ENCODE measurements at places on chromosomes 11 and 22. TPM values are rescaled to one million over a fixed set of nuclear protein-coding genes. Genes with fewer than 3 reads are reported as not detected.
A peak's percentile ranks its signal among the peaks of the same experiment; 100 is the strongest.

DNA sequence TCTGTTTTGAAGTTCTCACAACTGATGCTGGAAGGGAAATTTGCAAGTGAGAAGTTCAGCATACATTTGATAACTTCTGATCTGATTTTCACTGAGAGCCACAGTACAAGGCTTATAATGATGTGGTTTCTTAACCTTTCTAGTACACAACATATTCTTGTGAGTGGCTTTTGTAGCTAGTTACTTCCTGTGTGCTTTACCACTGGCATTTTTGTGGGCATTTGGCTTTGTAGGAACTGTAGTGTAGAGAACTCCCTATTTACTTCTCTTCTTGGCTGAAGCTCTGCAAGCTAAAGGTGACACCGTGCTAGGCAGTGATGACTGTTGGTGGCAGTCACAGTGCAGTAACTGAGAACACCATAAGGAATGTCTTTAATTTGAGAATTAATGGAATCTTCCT is 14.9 kb downstream of the USP47 start:
- no peak for DNase-seq

GRCh38 chr11:122782222-122782621 is 56.1 kb upstream of the CRTAM start:
- DNase-seq, result no peak

DNA sequence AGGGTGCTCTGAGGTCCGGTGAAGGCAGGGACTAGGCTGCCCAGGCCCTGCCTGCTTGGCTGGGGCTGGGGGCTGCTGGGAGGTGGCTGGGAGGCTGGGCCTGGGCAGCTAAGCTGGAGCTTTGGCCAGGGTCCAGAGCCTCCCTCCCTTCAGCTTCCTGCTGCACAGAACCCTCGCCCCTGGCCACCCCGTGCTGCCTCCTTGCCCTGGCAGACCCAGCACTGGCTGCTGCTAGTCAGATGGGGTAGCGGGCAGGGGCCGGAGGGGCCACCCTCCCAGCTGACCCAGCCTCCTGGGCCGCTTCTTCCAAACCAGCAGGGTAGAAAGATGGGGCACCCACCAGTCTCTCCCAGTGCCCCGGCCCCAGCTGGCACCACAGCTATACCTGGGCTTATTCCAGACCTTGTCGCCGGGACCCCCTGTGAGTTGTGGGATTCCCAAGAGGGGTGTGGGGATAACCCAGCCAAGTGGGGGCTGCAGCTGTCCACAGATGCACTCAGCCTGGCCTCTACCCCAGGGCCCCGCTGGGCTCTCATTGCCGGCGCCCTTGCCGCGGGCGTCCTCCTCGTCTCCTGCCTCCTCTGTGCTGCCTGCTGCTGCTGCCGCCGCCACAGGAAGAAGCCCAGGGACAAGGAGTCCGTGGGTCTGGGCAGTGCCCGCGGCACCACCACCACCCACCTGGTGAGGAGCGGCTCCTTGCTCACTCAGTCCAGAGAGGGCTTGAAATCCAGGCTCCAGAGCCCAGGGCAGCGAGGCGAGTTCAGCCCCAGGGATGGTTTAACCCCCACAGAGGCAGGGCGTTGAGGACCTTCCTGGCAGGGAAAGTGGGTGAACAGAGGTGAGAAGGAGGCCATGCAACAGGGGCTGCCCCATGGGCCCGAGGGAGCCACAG is at the start of gene SYT8:
Gene SYT8 (plus strand): TSS at position 212 of the 892 bp plus-strand sequence. CDS start 116 bp downstream, at position 328.
- no peak for DNase-seq

DNA sequence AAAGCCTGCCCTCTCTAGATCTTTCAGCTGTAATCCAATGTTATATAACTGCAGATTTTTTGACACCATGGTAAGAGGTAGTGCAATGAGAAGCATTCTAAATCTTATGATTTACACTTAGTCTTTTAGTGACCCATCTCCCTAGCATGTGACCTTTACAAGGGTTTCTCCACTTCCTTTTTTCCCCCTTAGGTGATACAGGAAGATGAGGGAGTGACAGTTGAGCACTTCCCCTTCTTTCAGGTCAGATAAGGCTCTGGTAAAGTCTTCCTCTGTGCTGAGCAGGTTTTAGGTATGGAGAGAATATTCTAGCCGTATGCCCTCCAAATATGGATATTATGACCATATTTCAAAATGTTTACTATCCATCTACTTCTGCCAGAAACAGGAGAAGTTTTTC is 753.6 kb downstream of the JRKL start:
- DNase-seq, result no peak

DNA sequence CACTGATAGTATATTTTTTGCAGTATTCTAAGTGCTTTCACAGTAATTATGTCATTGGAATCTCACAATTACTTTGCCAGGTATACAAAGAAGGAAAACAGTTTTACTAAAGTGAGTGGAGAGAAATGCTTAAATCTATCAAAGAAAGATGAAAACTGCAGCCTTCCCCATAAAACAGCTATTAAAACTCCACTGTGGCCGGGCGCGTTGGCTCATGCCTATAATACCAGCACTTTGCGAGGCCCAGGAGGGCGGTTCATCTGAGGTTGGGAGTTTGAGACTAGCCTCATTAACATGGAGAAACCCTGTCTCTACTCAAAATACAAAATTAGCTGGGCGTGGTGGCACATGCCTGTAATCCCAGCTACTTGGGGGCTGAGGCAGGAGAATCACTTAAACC is 19.1 kb downstream of the OR51E1 start:
- no peak for DNase-seq

CECR2 gene
- total RNA-seq, result 110 TPM

OR2AT4 gene
- total RNA-seq, result not detected

HBB gene
- total RNA-seq, result not detected

CHRNA10 gene
- total RNA-seq, result 0.73 TPM

GRCh38 chr22:44906999-44907644 is 102.7 kb downstream of the PHF21B start:
- no peak for DNase-seq

PLEKHA7 gene
- total RNA-seq, result 15.3 TPM

GRCh38 chr22:29385151-29385704 is 3.1 kb downstream of the AP1B1 start:
- DNase-seq, result no peak

GRCh38 chr11:57214494-57214893 is 22.6 kb downstream of the APLNR start:
- DNase-seq, result no peak

- no peak for DNase-seq
These were observed 91.5 kb upstream of the PRDM11 start for GRCh38 chr11:45054956-45055355.

- DNase-seq, result no peak
These were observed 849.1 kb upstream of the API5 start for GRCh38 chr11:42462558-42463310.

MUC5B gene
- total RNA-seq, result 1.6 TPM

OR8D1 gene
- not detected for total RNA-seq

OR5P2 gene
- not detected for total RNA-seq

- DNase-seq, result no peak
These were observed 54.3 kb upstream of the VSTM5 start for GRCh38 chr11:93904716-93905115.

PLAAT2 gene
- total RNA-seq, result 0.25 TPM

- no peak for DNase-seq
These were observed 55.2 kb downstream of the ST3GAL4 start for GRCh38 chr11:126410649-126411048.

GRCh38 chr11:64028398-64029115 is 7.2 kb upstream of the FLRT1 start:
- DNase-seq, result peak; percentile 87

DNA sequence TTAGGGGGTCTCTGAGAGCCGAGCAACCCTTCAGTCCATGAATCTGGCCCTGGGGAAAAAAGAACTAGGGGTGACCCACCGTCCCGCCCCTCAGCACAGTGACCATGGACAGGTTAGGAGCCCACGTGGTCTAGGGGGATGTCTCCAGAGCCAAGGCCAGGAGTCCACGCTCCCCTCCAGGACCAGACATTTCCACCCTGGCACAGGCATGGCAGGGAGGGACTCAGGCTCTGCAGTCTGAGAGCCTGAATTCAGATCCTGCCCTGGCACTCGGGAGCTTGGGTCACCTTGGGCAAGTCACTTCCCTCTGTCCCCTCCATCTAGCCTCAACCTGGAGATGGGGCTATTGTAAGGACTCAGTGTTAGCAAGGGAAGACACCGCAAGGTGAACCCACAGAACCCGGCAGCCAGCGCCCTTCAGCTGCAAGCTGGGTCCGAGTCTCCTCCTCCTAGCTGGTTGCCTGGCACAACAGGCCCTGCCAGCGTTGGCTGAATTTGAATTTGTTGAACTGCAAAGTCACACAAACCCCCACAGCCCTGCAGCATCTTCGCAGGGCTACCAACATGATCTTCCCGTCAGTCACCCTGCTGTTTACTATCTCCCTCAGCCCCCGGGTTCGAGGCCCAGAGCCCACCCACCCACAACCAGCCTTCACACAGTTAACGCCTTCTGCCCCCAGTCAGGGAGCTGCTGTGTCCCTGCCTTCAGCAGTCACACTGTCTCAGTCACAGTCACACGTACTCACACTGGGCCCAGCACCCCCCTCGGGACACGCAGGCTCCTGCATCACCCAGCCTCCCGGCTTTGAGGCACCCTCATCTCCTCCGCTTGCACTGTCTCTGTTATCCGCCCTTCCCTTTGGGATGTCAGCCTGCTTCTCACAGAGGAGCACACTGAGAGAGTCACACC is 603 bp upstream of the PDGFB start:
- no peak for DNase-seq

PIWIL4 gene
- total RNA-seq, result 0.62 TPM

CDC45 gene
- 35.0 TPM for total RNA-seq

CCDC88B gene
- 19.9 TPM for total RNA-seq

DNA sequence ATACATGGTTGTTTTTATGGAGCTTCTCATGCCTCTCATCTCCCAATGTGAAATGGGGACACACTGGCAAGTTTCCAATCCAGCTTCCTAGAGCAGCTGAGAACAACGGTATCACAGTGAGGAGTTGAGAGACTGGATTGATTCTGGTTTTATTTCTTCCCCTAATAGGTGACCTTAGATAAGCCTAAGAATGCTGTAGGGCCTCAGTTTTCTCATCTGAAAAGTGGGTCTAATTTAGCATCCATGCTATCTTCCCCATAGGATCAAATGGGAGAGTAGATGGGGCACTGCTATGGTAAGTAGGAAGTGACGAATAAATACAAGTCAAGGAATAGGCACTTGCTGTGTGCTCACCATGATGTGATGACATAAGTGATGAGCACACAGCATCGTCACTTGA is 61.1 kb upstream of the PHOX2A start:
- no peak for DNase-seq

DNA sequence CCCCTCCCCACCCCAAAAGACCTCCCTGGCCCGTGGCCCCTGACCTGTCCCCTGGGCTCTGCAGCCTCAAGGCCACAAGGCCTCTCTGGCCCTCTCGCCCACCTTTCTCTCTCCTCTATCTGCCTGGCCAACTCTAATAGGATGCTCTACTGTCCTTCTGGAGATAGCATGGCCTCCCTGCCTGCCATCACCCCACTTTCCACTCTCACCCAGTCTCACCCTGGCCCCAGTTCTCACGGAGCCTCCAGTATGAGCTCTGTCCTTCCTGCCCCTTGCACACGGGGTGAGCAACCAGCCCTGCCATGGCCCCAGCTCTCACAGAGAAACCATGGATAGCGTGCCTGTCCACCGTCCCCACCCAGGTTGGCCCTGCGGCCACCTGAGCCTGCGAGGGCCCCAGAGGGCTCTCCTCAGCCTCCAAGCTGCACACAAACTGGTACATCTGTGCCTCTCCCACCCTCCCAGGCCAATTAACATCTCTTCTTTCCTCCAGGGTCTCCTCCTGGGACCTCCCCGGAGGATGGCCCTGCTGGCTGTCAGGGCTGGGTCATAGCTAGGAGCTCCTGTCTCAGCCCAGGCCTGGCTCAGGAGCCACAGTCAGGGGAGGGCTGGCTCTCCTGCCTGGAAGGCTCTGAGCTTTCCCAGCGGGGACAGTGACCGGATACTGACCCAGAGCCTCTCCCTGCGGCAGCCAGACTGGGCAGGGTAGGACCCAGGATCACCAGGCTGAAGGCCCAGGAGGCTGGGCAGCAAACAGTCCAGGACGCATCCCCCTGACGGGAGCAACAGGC is 22.3 kb downstream of the RTN4R start:
- DNase-seq, result no peak

DPAGT1 gene
- 64.6 TPM for total RNA-seq

DNA sequence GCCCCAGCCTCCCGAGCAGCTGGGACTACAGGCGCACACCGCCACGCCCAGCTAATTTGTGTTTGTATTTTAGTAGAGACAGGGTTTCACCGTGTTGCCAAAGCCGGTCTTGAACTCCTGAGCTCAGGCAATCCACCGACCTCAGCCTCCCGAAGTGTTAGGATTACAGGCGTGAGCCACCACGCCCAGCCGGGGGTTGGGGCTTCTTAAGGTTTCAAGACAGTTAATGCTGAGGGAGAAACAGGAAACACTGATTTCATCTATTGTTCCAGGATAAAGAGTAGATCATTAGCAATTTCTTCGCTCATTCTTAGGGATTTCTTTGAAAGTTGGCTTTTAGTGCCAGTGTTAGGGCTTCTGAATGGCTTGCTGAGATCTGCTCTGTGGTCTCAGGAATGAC is 21.2 kb upstream of the CLMP start:
- peak; percentile 39 for DNase-seq

DNA sequence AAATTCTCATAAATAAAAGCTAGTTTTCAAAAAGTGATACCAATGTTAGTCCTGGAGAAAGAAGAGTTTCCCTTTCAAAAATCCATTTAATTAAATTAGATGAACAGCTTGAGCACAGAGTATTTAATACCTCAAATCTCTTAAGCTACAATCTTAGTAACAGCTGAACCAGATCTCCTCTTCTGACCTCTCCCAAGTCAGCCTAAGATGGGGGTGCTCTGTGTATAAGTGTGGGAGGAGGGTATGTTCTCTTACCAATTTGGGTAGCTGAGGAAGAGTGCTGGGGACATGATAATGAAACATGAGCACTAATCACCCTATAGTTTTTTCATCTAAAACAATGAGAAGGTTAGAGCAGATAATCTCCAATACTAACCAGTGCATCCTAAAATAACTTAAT is 9.6 kb downstream of the TPH1 start:
- no peak for DNase-seq

DNA sequence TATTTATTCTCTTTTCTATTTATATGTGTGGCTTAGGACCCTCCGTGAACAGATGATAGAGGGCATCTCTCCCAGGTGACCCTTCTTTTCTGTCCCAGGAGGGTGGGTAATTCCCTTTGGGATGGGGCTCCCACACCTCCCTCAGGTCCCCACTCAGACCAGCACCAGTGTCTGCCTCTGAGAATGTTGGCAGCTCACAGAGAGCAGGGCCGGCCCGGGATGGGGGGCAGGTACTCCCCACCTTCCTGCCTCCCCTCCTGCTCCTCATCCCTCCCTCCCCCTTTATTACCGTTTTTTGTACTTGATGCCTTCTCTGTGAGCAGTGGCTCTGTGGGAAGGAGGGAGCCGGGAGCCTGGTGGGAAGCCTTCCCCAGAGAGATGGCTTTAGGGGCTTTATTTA is 4.8 kb upstream of the HINFP start:
- DNase-seq, result no peak

- DNase-seq, result no peak
These were observed 82.2 kb downstream of the FLI1 start for GRCh38 chr11:128776069-128776423.

DNA sequence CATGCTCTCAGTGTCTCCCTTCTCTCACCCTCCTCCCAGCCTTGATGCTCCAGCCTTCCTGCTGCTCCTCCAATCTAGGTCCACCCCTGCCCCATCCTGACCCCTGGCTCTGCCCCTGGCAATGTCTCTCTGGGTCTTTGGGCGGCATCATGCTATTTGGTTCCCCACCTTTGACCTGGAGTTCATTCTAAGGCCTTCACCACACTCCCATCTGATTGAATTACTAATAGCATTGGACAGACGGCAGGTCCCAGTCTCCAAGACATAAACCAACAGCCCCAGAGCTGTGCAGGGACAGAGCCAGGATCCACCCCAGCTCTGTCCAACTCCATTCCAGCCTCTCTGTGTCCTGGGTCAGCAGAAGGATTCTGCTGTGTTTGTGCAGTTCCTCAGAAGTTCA is 7.2 kb downstream of the APOL4 start:
- no peak for DNase-seq

Measured in WTC11 (cell line).